NCI-H2171 (cell line): ENCODE measurements at places on chromosomes 16 and 17.

GRCh38 chr16:84165746-84166145 lies 20.6 kb downstream of the DNAAF1 start:
- DNase-seq, result no peak

GRCh38 chr16:10684511-10685151 lies 10.1 kb downstream of the TEKT5 start:
- DNase-seq, result no peak

DNA sequence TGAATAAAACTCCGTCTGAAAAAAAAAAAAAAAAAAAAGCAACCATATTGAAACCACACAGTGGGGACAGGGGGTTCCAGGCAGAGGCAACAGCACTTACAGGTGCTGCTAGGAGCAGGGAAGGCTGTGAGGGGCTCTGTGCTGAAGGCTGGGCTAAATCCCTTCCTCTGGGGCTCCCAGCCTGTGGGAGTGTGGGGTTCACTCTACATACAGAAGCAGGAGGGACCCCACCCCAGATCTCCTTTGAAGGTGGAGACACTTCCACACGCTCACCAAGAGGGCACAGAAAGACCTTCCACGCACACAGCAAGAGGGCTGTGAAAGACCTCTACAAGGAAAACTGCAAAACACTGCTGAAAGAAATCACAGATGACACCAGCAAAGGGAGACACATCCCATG lies 53.9 kb downstream of the USP22 start:
- no peak for DNase-seq

- no peak for DNase-seq
Observed at GRCh38 chr17:1834380-1835149, 4.8 kb downstream of the RPA1 start.

DNA sequence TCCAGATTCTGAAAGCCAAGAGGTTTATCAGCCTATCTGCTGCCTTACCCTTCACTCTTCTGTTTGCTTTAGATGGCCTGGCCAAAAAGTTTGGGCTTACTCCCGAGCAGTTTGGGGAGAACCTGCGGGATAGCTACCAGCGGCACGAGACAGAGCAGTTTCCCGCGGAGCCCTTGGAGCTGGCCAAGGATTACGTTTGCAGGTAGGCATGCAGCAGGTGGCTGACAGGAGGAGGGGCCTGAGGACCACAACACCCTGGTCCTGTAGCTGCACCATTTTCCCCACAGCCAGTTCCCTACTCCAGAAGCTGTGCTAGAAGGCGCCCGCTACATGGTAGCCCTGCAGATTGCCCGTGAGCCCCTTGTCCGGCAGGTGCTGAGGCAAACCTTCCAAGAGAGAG lies 20.6 kb downstream of the SUPT6H start:
- DNase-seq, result no peak

- DNase-seq, result no peak
Observed at GRCh38 chr16:88734361-88734728, 28.0 kb downstream of the CTU2 start.

DNA sequence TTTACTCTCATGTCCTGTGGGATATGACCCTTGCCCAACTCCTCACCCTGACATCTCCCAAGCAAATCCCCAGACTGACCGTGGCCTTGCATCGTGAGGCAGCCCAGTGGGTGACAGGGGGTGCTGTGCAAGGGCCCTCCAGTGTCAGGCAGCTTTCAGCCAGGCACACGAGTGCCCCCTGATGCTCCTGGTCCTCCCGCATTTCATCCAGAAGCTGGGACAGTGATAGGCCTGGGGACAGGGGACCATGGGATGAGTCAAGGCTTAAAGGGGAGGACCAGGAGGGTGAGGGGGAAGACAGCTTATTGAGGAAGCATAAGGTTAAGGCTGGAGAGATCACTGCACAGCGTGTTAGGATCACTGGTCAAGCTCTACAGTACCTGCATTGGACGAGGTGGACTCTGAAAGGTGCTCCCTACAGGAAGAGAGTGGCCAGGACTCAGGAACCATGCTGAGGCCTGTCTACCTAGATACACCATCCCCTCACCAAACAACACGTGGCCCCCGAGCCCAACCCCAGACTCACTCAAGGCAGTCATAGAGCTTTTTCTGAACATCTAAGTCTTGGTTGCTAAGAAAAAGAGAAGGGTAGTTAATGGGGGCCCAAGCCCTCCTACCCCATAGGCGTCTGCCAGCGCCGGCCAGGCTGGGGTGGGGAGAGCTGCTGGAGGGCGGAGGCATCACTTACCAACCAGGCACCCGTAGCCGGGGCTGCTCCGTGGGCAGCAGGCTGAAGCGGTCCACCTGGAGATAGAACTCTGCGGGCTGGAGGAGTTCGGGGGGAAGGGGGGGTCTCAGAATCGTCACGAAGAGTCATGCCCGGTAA lies 998 bp downstream of the ACD start:
- DNase-seq, result no peak

DNA sequence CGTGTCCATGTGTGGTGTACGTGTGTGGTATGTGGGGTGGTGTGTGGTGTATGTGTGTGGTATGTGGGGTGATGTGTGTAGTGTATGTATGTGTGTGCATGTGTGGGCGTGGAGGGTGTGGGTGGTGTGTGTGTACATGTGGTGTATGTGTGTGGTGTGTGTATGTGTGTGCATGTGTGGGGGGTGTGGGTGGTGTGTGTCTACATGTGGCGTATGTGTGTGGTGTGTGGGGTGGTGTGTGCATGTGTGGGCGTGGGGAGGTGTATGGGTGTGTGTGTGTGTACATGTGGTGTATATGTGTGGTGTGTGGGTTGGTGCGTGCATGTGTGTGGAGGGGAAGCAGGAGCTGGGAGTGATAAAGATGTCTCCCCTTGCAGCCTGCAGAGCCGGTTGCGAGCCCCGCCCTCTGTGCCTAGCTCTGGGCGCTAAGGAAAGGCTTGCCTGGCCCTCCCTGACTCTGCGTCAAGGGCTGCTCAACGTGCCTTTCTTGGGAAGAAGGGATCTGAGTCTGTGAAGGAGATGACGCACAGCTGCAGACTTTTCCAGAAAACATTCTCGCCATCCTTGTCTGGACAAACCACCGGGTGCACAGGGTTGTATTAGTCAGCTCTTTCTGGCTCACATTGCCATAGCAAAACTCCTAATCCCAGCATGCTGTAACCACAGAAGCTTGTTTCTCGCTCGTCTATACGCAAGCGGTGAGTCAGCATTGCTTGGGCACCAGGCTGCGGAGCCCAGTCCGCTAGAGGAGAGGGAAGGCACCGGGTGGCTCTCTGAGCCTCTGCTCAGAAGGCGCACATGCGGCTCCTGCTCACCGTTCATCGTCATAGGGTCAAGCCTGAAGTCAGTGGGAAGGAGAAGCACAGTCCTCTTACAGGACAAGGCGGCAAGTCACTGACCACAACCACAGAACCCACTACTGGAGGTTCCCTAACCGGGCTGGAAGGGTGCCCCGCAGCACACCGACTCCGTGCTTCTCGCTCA lies 2.0 kb upstream of the CD300H start:
- no peak for DNase-seq

GRCh38 chr16:87809150-87809902 lies 43.5 kb upstream of the KLHDC4 start:
- no peak for DNase-seq
